ENCODE measurements at places on chromosomes 1 and 21.

DNA sequence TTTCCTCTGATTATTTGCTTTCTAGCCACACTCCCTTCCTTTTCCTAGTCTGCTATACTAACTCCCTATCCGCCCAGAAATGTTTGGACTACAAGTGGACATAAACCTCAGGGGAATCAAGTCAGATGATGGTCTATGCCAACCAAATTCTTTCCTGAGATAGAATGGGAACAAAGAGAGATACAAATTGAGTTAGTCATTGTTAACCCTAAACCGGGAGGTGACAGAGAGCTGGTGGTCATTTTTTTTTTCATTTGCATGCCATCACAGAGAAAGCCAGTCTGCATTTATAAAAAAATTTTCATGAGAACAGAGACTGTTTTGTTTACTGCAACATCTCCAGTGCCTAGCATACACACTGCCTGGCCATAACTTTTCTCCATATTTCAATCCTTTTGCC lies 35.0 kb downstream of the MYSM1 start:
- no peak for DNase-seq

- no peak for DNase-seq
Observed at GRCh38 chr1:58611861-58612385, 34.9 kb upstream of the TACSTD2 start.

- DNase-seq: peak; percentile 52
Observed at GRCh38 chr1:223363856-223364684, at the start of gene SUSD4. Gene SUSD4 (minus strand): TSS chr1:223364176. CDS start chr1:223363425, 751 bp downstream.

- no peak for DNase-seq
Observed at GRCh38 chr1:227666286-227666685, 68.8 kb downstream of the JMJD4 start.

- no peak for DNase-seq
Observed at GRCh38 chr21:44049606-44050005, 37.5 kb downstream of the TRAPPC10 start.

- DNase-seq: no peak
Observed at GRCh38 chr1:158176399-158176798, 4.3 kb upstream of the CD1D start.

DNA sequence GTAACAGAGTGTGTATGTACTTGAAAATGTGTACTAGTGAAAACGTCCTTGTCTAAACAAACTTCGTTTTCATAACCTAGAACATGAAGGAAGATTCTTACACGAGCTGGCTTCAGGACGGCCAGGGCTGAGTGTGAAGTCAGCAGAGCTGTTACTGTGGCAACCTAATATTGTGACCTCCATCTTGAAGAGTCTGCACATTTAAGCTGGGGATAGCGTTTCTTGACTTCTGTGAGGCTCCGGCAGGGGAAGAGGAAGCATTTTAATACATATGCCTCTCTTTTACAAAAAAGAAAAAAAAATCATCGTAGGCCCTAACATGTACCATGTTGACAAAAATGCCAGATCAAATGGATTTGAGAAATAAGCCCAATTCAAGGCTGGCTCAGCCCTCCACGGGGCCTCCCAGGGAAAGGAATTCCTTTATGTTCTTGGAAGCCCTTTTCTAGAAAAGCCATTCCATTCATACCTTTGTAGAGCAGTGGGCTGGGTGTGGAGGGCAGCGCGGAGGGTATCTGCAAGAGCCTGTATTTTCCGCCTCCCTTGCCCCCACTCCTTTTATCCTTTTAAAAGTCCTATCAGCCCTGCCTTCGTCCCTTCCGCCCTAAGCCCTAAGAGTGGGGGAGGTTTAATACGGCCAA lies 51.1 kb downstream of the SIM2 start:
- no peak for DNase-seq

GRCh38 chr1:61395146-61395800 lies 312.9 kb downstream of the NFIA start:
- DNase-seq: no peak

- peak; percentile 13 for DNase-seq
Observed at GRCh38 chr1:154784924-154785531, 85.1 kb downstream of the KCNN3 start.

GRCh38 chr1:145978471-145978853 lies 14.0 kb downstream of the POLR3GL start:
- DNase-seq: no peak

DNA sequence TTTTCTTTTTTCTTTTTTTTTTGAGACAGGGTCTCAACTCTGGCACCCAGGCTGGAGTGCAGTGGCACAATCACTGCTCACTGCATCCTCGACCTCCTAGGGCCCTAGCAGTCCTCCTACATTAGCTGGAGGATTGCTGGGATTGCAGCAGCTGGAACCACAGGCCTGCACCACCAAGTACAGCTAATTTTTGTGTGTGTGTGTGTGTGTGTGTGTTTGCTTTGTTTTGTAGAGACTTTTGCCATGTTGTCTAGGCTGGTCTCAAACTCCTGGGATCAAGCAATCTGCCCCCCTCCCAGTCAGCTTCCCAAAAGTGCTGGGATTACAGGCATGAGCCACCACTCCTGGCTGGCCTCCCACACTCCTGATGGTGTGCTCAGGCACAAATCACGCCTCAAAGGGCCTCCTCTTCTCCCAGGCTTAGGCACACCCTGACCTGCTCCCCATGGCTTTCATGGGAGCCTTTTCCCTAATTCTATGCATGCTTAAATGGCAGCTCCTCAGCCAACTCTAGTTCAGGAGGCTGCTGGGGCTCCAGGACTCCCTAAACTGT lies 9.4 kb downstream of the FAM229A start:
- DNase-seq: no peak

- no peak for DNase-seq
Observed at GRCh38 chr1:224082146-224082545, 31.8 kb upstream of the FBXO28 start.

- DNase-seq: no peak
Observed at GRCh38 chr1:16063226-16063829, 10.1 kb downstream of the FAM131C start.

- DNase-seq: no peak
Observed at GRCh38 chr1:12604114-12604874, 13.7 kb downstream of the DHRS3 start.

GRCh38 chr1:21449906-21450305 lies 10.0 kb downstream of the NBPF3 start:
- DNase-seq: no peak

DNA sequence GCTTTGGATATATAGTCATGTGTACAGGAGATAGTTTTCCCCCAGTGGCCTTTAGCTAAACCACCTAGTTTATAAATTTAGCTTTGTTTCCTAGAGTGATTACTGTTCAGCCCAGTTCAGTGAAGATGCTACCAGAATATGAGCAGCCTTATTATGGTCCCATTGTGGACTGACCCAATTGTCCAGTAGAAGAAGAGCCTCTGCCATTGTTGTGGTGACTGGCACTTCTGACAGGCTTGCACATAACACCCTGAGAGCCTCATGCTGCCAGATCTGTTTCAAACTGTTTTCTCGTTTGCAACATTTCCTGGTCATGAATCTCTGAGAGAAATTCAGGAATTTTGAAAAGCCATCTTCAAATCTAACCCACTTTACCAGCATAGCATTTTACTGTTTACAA lies 20.6 kb downstream of the KPNA6 start:
- no peak for DNase-seq

GRCh38 chr1:64701886-64702285 lies 43.0 kb upstream of the RAVER2 start:
- no peak for DNase-seq

DNA sequence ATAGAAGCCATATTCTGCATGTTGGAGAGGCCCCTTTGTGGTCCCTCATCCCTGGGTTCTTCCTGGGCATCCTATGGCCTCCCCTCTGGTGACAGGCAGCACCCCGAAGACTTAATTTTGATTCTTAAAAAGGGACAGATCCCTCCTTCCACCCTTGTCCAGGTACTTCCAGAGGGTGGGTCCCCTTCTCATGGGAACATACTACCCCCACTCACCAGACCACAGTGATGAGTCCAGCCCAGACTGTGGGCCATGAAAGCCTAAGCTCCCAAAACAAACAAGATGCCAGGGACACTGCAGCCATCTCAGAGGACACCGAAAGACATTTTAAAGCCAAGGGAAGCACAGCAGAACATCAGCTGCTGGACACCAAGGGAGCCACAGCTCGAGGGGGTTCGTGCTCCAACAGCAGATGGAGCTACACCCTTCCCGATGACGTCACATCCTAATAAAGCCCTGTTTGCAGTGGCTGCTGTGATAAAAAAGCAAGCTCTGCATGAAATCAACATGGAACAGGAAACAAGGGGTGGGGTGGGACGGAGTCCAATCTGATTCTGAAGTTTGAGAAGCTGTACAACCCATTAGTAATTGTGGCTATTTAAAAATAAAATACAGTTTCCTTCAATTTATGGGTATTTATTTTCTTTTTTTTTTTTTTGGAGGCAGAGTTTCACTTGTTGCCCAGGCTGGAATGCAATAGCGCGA lies 32.4 kb downstream of the GNB1 start:
- no peak for DNase-seq

DNA sequence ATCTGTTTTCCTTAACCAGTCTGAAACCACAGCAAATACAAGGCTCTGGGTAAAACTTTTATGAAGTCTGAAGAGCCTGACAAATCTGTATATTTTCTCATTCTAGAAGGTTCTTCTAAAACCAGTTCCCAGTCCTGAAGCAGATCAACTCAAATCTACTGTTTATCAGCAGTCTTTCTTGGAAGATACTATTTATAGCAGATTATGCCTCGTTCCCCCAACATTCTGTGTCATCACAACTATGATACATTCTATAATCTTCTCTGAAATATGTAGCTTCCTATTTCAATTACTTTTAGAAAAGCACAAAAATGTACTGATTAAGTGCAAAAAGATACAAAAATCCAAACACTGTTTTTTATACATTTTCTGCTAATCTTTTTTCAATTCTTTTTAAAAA lies 67.5 kb downstream of the NIBAN1 start:
- no peak for DNase-seq

- no peak for DNase-seq
Observed at GRCh38 chr1:8941906-8942305, 3.8 kb upstream of the CA6 start.

- no peak for DNase-seq
Observed at GRCh38 chr1:31776032-31776431, 11.9 kb upstream of the ADGRB2 start.

- DNase-seq: no peak
Observed at GRCh38 chr1:28374297-28374696, 4.8 kb downstream of the PHACTR4 start.

DNA sequence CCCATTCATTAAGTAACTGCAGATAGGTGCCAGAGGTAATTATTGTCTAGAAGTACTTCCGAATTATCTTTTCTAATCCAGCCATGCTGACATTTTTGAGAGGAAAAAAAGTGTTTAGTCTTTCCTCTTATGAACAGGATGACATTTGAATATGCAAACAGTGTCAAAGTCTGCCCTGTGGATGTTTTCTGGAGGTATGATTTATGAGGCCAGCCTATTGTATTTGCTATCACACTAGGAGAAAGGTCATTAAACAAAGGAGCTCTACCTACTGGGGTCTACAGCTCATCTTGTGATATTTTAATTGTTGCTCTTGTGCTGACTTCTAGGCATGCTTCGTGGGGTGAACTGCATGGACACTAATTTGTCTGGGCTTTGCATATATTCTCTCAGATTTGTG lies 559.7 kb upstream of the CAMK1G start:
- DNase-seq: no peak

GRCh38 chr21:35239811-35240219 lies 190.7 kb upstream of the RUNX1 start:
- no peak for DNase-seq

DNA sequence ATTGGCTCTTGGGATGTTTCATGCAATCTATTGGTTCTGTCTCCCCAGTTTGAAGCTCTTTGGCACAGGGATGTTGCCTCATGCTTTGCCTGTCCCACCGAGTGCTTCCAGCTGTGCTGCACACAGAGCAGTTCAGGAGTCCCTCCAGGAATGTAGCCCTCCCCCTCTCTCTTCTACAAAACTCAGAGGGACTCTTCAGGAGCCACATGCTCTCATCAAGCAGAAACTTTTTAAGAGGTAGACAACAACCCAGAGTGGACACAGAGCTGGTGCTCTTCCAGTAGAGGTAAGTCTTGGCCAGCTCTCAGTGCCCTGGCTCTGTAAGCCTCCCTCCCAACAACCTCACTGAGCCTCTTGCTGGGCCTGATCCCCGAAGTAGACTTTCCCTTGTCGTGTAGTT lies 11.6 kb upstream of the ZNF697 start:
- DNase-seq: no peak

- DNase-seq: no peak
Observed at GRCh38 chr1:81115422-81115821, 685.3 kb upstream of the ADGRL2 start.

DNA sequence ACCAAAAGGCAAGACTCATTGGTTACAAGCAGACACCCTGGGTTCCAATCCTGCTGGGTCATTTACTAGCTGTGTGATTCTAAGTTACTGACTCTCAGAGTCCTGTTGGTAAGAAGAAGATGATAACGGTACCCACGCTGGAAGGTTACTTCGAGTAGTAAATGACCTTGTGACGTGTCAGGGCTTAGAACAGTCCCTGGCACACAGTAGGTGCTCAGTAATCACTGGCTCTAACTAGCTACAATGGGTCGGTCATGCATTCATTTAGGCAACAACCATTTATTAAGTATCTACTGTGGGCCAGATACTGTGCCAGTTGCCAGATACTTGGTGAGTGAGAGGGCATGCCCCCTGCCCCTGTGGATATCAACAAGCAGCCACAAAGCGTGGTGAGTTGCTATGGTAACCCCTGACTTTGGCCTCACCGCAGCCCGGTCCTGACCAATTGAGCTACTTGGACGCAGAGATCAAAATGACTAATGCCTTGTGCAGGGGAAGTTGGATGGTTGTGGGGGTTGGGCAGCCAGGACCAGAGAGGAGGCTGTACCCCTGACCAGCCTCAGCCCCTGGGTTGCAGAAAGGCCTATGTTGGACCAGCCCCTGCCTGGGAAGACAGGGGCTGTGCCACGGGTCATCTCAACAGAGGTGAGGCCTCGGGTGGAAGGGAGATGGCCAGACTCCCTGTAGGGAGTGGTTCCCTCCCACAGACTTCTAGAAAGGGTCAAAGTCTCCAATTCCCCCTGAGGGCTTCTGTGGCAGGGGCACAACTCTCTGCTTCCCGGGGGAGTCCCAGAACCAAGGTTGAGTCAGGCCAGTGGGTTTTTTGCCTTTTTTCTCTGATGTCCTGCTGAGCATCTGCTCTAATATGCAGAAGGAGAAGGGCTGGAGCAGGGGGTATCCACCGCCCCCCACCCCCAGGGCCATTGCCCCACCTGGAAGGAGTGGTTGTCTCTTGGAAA lies 16.0 kb downstream of the DHRS3 start:
- no peak for DNase-seq

GRCh38 chr1:16968372-16968771 lies 12.0 kb downstream of the MFAP2 start:
- no peak for DNase-seq

- no peak for DNase-seq
Observed at GRCh38 chr1:84668185-84668584, 22.1 kb downstream of the SSX2IP start.

DNA sequence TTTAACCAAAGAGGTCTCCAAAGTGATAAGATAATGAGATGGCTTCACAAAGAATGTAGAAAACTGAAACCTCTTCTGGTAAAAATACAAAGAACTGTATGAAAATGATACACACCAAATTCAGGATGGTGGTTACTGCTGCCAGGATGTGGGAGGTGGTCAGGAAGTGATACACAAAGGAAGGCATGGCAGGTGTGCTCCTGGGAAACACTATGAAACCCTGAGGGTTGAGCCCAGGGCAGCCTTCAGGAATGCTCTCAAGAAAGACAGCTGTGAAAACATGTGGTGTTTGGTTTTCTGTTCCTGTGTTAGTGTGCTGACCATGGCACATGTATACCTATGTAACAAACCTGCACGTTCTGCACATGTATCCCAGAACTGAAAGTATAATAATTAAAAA lies 109.3 kb downstream of the NTNG1 start:
- DNase-seq: no peak

GRCh38 chr1:150683914-150684313 lies 13.0 kb downstream of the GOLPH3L start:
- DNase-seq: no peak

GRCh38 chr1:173758980-173759379 lies 44.2 kb downstream of the KLHL20 start:
- no peak for DNase-seq
